ENCODE measurements at places on chromosomes 6 and 20. TPM values are rescaled to one million over a fixed set of nuclear protein-coding genes. Genes with fewer than 3 reads are reported as not detected.

GRCh38 chr6:1577896-1578745 lies 31.6 kb upstream of the FOXC1 start:
- no peak for DNase-seq

- DNase-seq = no peak
These were observed 88.2 kb upstream of the MPC1 start for GRCh38 chr6:166470863-166471410.

Gene NHSL1
- total RNA-seq = 10.1 TPM

Gene POPDC3
- not detected for total RNA-seq

DNA sequence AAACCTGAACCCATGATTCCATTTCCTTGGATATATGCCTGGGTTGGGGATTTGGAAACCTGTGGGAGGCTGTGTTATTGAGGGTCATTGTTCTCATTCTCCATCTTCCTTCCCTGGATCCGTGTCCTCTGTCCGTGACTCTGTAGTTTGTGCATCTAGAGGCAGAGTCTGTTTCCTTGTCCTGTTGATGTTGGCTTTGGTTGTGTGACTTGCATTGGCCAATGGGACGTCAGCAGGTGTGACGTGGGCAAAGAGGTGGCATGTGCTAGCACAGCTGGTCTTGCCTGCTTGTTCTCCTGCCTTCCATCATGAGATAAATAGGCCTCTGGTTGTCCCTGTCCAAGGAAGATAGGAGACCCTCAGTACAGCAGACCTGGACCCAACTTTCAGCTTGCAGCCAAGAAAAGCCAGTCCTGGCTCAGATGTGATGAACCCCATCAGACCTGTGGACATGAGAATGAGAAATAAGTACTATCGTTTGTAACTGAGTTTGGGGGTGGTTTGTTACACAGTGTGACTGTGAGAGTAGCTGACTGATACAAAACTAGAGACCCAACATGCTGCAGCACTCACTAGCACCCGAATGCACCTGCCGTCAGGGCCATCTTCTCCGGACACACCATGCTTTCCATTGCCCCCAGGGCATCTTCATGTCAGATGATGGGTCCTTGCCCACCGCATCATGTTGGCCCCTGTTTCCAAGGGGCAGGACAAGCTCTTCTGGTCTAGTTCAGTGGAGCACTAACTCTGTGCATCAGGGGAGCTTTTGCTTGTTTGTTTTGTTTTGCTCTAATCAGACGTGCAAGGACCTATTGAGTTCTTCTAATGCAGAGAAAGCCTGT lies 195.3 kb upstream of the SULF2 start:
- DNase-seq = no peak

DNA sequence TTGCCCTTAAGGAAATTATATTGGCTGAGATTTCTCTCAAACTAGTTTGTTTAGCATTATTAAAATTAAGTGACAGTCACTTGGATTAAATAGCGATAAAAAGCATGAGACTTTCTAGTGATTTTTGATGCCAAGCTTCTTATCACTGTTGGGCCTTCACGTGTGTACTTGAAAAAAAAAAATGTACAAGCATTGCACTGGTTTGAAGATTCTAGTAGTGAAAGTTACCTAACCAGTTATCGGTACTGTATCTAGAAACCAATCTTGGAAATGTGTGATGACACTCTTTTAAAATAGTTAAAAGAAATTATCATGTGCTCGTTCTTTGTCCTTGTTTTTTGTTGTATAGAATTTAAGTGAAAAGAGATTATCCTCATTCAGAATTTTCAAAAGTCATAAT lies 102.1 kb downstream of the SCAF8 start:
- no peak for DNase-seq

GRCh38 chr6:13260101-13260598 lies 68.2 kb downstream of the TBC1D7 start:
- DNase-seq = no peak

- peak; percentile 22 for DNase-seq
These were observed 21.7 kb upstream of the OCSTAMP start for GRCh38 chr20:46572153-46572552.

- DNase-seq = no peak
These were observed 801 bp upstream of the KIFC1 start for GRCh38 chr6:33390767-33391277.

DNA sequence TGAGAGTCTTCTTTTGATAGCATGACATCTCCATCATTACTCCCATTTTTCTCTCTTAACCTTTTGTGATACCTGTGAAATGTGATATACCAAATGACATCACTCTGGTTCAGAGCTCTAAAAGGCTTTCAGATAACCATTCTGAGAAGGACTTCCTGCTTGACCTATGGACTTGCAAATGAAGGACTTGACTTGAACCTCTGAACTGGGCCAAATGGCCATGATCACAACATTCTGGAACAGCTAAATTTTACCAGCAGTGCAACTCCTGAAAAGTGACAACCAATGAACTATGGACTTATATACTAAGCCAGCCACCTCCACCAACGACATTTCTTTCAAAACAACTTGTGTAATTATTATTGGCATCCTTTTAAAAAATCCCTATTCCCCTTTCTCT lies 1085.8 kb upstream of the CITED2 start:
- no peak for DNase-seq
